Mesothelial cell of epicardium (in vitro differentiated cells): ENCODE measurements at places on chromosomes 3 and 15.

- DNase-seq: no peak
These were observed 133.1 kb downstream of the SMAD6 start for GRCh38 chr15:66834881-66835878.

DNA sequence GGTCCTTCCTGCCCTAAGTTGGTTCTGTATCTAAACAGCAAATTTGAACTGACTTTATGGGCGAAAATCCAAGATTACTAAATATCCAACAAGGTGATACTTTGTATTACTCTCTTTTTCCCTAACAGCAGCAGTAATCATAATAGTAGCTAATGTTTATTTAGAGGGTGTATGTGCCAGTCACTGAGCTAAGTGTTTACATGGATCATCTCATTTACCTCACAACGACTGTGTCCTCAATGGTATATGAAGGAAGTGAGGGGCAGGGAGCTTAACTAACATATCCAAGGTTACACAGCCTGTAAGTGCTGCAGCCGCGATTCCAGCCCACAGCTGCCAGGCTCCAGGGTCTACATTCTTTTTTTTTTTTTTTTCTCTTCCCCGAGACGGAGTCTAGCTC lies 10.3 kb upstream of the LRRC34 start:
- no peak for DNase-seq

GRCh38 chr3:4419920-4420319 lies 47.1 kb downstream of the SUMF1 start:
- DNase-seq: no peak

- DNase-seq: no peak
These were observed 1165.1 kb downstream of the ROBO2 start for GRCh38 chr3:78204977-78205376.

GRCh38 chr3:189756582-189757078 lies 125.4 kb downstream of the TP63 start:
- no peak for DNase-seq

DNA sequence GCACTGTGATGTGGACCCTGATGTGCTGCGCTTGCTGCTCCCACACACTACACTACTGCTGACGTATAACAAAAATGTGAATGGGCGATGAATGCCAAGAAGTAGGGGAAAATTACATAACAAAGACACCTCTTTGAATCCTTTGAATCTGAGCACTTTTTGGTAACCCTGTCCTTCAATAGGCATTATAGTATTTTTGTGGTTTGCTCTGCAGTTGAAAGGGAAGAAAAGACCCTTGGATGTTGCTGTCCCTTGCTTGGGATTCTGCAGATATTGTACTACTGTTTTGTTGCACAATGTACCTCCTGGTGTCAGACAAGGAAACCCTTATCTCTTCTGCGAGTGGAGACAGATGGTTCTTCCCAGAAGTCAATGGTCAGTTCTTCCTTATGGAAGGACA lies 124.8 kb upstream of the UBE3A start:
- no peak for DNase-seq
